ENCODE measurements at places on chromosomes 1 and 21.

- no peak for DNase-seq
These were observed 22.0 kb downstream of the LRRC42 start for GRCh38 chr1:53968125-53968513.

DNA sequence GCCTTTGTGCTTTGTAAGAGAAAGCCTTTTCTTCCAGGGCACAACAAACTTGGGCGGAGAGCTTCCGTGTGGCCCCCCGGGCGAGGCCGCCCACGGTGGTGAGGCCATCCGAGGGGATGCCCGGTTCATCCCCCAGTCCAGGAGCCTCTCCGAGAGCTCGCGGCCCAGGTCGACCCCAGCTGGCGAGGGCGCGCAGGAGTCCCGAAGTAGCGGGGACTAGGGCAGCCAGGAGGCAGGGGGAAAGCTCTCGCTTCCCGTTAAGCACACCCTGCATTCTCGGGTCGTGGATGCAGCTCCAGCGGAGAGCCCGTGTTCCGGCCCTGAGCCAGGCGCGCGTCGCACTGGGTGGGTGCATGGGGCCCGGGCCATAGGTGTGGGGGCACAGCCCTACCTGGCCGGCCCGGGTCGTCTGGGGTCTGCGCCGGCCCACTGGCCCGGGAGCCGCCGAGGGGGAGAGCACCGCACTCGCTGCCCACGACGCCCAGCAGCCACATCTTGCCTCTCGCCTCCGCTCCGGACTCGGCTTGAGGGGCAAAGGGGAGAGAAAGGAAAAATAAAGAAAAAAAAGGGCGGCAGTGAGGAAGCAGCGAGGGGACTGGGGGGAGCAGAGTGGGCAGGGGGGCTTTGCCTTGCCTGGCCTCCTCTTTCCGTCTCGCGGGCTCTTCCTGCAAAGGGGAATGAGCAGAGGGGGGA, 1.8 kb downstream of the RNF220 start:
- DNase-seq: no peak

- DNase-seq: no peak
These were observed 83.6 kb downstream of the ST6GALNAC3 start for GRCh38 chr1:76158126-76158525.

DNA sequence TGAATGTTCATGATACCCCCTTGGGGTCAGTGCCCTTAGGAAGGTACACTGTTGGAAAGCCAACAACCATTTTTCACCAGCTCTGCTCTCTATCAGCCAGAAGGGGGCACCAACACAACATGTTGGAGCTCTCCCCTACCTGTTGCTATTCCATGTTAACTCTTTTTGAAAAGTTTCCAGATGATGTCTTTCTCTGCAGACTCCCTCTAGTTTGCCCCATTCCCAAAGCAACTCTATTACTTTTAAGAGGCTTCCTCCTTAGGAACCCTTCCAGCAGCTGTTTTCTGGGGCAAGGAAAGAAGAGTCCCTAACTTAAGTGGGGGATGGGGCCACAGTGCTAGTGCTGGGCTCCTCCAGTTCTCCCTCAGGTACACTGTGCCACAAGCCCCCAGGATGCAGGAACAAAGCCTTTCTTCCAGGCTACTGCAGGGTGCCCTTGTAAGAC, 22.9 kb upstream of the NDC1 start:
- DNase-seq: peak; percentile 23

DNA sequence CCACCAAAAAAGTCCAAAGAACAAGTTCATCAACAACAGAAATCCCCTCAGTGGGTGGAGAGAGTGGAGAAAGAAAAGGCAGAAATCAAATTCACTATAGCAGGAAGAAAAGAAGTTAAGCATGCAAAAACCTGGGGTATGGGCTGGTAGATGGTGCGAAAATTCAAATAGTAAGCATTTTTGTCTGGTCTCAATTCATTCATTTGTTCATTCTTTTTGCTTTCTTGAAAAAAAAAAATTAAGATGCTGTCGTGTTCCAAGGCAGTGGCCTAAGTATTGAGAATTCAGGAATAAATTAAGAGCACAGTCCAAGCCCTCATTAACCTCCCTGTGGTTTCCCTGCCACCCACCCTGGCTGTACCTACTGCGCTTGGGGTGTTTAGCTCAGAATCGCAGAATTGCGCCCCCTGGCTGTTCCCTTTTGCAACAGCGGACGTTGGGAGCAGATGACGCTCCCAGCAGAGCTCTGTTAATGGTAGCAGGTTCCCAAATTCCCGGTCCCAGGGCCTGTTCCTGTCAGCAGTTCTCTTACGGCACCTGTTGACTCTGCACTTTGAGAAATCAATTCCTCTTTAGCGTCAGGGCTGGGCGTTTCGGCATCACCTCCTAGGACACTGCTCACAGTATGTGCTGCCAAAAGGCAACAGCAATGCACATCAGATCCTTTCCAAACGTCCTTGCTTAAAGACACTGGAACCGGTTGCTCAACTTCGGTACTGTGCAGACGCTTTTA, 34.0 kb upstream of the SSX2IP start:
- no peak for DNase-seq

DNA sequence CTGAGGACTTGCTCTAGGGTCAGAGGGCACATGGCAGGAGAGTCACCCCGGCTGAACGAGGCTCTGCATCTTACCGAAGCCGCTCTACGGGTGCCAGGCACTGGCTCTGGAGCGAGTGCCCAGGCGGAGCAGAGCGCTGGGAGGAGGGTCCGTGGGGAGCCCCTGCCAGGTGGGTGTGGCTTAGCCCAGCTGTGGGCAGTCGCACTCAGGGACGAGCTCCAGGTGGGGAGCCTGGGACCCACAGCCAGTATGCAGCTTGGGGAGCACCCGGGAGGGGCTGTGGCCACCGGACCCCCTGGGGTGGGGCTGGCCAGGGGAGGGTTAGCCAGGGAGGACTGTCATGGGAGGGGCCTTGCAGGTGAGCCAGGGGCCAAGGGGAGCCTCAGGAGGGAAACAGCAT, 3.8 kb downstream of the AGRN start:
- DNase-seq: no peak

DNA sequence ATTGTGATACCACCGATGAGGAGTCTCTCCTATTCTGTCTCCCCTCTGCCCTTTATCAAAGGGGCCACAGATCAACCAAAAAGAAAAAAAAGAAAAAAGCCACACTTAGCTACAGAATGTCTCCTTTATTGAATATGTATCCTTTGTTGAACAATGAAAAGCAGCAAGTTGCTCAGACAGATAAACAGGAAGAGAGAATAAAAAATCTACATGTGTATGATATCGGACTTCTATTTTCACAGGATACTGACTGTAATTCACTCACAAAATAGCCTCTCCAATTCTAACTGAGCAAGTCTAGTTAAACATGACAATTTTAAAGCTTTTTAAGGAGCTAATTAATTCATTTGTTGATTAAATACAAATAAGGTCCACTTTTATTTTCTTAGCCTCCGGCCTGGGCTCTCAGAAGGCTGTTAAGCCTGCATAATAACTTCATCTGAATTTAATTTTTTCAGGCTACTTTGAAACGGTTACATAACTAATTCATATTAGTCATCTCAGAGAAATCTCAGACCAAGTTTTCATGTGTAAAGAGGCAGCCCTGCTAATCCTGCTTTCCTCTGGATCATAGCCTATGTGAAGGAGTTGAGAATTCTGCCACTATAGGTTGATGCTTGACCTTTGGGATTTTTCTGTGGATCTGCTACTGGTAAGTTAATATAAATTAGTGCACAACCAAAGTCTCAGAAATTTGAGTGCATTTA, 304.1 kb upstream of the NR5A2 start:
- DNase-seq: peak; percentile 0

- DNase-seq: no peak
These were observed 91.6 kb upstream of the RUNX3 start for GRCh38 chr1:25021591-25022215.

DNA sequence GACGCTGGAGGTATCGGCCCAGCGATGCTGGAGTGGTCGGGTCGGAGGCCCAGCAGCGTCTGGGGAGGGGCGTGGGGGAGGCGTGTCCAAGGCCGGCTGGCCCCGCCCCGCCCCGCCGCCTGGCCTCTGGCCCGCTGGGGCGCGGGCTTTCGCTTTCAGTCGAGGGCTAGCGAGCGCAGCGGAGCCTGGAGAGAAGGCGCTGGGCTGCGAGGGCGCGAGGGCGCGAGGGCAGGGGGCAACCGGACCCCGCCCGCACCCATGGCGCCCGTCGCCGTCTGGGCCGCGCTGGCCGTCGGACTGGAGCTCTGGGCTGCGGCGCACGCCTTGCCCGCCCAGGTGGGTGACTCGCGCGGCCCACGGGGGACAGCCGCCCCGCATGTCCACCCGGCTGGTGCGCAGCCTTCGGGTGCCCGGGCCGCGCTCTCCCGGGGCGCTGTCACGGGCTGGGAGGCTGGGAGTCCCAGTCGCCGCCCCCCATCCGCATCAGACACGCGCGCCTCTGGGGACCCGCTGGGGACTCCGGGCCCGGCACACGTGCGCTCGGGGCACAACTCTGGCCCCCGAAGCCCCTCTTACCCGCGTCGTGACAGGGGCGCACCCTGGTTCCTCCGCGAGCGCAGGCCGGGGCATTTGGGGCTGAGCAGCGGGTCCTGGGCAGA, at the start of gene TNFRSF1B:
Gene TNFRSF1B, plus strand, starts transcription at position 158 of the 659 bp plus-strand sequence. Its CDS starts 101 bp downstream, at position 259.
- no peak for DNase-seq

- peak; percentile 31 for DNase-seq
These were observed 18.8 kb downstream of the ADGRB2 start for GRCh38 chr1:31745096-31745945.

- no peak for DNase-seq
These were observed 7.1 kb upstream of the PLEKHM2 start for GRCh38 chr1:15676688-15677661.

GRCh38 chr1:16442265-16442664, 1.7 kb downstream of the NECAP2 start:
- no peak for DNase-seq

DNA sequence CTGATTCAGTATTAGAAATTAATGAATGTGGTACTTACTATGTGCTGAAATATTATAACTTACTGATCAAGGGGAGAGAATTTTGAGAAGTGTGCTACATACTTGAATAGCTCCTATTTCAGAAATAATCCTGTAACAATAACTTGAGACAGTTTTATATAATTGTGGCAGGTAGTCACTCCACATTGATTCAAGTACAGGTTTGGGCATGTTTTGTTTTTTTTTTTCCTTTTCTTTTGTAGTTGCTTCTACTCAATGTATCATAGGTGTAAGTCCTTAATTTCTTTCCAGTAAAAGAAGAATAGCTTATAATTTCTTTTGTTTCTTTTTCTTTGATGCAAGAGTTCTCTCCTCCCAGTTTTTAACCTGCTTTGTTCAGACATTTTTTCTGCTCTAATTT, 86.1 kb upstream of the ADGRL2 start:
- DNase-seq: no peak

DNA sequence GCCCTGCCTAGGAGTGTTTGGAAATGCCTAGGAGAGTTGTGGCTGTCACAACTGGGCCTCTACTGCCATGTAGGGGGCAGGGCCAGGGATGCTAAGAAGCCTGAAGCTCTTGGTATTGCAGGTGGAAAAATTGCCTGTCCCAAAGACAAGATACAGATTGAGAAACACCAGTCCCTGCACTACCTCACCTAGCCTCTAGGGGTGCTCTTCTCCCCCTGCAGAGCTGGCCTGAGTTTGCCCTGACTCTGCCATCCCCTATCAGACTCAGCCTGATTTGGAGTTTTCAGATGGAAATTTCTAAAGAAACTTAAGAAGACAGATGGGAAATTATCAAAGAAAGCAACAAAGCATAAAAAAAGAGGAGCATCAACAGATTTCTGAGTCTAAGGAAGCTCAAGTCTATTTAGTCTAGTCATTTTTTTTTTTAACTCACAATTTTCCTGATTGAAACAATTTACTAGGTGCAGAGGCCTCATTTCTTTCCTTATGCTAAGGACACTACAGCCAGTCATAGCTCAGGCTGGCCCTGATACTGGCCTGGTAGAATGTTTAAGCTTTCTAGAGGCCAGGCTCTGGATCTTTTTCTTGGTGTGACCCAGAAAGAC, 61.4 kb upstream of the LRRN2 start:
- DNase-seq: no peak

- no peak for DNase-seq
These were observed 46.6 kb upstream of the LYST start for GRCh38 chr1:235913311-235913710.

GRCh38 chr1:28208818-28209441, 23.9 kb downstream of the DNAJC8 start:
- peak; percentile 36 for DNase-seq

DNA sequence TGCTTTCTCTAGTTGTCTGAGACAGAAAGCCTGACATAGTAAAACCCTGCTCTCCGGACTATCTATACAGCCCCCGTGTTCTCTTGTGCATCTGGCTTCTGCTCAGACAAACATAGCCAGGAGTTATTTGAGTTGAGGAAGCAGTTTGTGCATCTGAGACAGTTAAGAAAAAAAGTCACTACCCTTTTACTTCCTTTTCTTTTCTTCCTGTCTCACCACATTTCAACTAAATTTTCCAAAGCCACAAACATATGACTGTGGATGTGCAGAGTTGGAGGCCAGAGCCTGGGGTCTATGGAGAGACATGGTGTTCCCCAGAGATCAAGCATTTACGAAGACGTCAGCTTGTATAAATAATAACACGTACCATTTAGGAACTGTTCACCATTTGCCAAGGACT, 158.5 kb upstream of the FGGY start:
- no peak for DNase-seq

DNA sequence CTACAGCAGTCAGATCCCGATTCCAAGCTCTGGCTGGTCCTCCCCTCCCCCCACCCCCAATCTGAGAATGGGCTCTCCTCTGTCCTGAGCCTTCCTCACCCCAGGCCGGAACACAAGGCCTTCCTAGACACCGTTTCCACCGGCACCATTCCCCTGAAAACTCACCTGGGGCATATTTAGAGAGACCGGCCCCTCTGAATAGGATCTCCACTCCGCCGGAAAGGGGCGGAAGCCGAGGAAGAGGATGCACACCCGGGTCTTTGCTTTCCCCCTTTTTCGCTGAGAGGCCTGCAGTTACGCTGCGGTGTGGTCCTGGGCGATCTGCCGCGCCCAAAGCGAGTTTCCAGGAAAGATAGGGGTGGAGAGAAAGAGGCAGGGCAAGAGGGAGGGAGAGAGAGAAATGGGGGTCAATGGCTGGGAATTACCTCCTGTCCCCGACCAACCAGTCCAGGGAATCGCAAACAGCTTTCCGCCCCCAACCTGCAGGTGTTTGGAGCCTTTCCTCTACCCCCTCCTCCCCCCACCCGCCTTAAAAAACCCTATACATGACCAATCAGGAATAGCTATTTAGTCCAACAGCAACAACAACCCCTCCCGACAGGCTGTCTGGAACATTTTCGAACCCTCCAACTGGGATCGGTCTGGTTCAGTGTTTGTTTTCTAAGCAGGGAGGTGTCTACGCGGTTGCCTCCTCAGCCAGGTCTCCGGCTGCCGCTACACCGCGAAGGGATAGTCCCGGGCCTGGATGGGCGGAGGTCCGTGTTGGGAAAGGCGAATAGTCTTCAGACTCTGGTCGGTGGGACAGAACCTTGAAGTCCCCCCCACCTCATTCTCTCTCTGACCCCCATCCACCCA, 2.8 kb downstream of the TAL1 start:
- DNase-seq: no peak

- no peak for DNase-seq
These were observed 4.2 kb upstream of the ECE1 start for GRCh38 chr1:21294266-21294989.

DNA sequence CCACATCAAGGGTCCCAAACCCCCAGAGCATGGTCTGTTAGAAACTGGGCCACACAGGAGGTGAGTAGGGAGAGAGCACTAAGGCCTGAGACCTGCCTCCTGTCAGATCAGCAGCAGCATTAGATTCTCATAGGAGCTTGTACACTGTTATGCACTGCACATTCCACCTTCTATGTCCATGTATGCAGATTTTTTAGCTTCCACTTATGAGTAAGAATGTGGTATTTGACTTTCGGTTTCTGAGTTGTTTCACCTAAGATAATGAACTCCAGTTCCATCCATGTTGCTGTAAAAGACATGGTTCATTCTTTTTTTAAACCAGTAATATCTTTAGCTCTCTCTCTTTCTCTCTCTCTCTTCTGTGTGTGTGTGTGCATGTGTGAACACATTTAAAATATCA, 663 bp upstream of the GBP6 start:
- no peak for DNase-seq
